C1 segment of cervical spinal cord (tissue), 14 donors: ENCODE measurements at places on chromosomes 3 and 15.

DNA sequence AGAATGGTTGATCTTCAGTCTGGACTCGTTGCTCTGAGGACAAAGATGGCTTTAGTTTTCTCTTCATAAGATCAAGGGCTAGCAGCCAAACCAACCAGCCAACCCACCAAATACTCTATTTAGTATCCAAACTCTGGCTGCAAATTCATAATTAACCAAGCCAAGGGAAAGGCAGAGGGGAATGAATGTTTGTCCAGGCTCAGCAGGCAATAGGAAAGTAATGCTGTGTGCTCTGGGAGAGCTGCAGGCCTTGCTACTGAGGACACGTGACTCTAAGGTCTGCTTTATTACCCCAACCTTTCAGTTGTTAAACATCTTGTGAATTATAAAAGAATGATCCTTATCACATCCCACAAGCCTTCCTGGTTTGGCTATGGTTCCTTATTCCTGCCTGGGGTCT is 52.3 kb upstream of the GALNT15 start:
- DNase-seq: peak; percentile 13

- no peak for DNase-seq
Observed at GRCh38 chr15:59691194-59691805, 2.2 kb upstream of the BNIP2 start.

DNA sequence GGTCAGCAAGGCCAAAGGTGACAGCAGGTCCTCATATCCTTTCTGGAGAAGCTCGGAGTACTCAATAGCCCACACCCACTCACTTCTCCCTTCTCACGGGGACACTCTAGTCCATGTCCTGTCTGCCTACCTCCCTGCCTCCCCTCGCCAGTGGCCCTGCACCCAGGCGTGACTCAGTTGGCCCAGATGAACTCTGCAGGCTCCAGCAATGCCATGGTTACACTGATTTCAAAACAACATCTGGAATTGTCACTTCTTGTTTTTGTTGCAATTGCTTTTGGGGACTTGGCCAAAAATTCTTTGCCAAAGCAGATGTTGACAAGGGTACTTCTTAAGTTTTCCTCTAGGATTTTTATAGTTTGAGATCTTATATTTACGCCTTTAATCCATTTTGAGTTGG is 13.0 kb downstream of the IL16 start:
- no peak for DNase-seq

GRCh38 chr3:109930582-109930981 is 593.2 kb upstream of the DPPA4 start:
- DNase-seq: no peak

DNA sequence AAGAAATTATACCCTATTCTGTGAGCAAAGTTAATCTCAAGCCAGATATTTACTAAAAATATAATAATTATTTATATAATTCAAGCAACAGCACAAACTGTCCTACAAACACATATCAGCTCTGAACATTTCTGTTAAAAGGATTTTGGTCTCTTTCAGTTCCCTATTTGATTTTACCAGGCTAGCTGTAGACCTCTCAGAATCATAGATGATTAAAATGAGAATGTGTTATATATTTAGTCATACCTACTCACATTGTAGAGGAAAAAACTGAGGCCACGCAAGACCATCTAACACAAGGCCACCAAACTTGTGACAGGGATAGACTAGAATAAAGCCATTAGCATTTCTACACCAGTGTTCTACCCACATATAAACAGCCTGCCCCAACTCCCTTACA is 28.5 kb downstream of the ACKR4 start:
- no peak for DNase-seq

DNA sequence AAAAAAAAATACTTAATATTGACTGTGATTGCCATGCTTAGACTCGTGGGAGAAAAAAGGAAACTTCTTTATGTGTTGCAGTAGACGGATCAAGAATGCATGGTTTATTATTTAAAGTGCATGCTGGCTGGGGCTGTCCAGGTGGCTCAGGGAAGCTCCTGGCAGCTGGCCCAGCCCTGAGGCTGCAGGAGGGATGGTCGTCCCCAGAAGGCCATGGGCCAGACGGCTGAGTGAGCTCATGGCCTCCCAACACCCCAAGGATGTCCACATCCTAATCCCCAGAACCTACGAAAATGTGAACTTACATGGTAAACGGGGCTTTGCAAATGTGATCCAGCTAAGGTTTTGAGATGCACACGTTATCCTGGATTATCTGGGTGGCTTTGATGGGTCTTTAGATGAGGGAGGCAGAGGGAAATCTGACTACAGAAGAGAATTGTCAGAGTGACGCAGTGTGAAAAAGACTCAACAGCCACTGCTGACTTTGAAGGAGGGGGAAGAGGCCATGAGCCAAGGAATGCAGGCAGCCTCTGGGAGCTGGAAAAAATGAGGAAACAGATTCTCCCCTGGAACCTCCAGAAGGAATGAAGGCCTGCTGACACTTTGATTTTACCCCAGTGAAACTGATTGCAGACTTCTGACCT is 29.8 kb downstream of the ADAMTS17 start:
- DNase-seq: no peak

- DNase-seq: no peak
Observed at GRCh38 chr3:61907210-61907795, 345.9 kb downstream of the PTPRG start.

DNA sequence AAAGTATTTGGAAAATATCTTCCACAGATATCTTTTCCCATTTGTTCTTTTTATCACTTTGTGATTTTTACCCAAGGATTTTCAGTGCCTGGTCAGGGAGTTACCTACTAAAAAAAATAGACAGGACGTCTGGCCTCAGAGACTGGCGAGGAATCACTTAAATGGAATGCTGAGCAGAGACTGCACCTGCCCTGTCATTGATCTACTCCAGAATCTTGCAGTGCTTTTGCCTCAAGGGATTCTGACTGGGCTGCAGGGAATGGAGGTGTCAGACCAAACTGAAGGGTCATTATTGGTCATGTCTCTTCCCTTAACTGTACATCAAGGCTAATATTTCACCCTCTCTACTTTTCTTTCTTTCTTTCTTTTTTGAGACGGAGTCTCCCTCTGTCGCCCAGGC is 12.1 kb upstream of the RYR3 start:
- no peak for DNase-seq
